Right atrium auricular region (tissue), 2 donors: ENCODE measurements at places on chromosomes 4 and X.

DNA sequence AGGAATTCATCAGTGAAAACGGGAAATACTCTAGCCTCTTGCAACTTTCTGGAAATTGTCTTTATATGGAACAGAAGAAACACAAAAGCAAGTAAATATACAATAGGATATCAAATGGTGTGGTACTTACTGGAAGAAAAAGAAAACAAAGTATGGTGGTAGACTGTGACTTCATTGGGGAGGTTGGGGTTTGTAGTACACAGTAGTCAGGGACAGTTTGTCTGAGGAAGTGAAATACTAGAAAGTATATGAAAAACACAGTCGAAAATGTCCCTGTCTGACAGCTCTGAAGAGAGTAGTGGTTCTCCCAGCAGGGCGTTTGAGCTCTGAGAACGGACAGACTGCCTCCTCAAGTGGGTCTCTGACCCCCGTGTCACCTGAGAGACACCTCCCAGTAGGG lies 390.0 kb upstream of the NWD2 start:
- H3K36me3 ChIP-seq: no peaks in the 10 kb centered on the region
- no peaks in the 10 kb centered on the region for H3K27me3 ChIP-seq
- no peak for DNase-seq
- no peak overlapping the region for H3K27ac ChIP-seq
- no peak overlapping the region for H3K4me3 ChIP-seq
- H3K4me1 ChIP-seq: no peaks in the 10 kb centered on the region

- DNase-seq: no peak
- no peak overlapping the region for H3K27ac ChIP-seq
- H3K36me3 ChIP-seq: no peaks in the 10 kb centered on the region
- H3K4me1 ChIP-seq: no peaks in the 10 kb centered on the region
- H3K27me3 ChIP-seq: no peaks in the 10 kb centered on the region
Observed at GRCh38 chr4:183326853-183327252, 4.6 kb upstream of the CLDN24 start.

DNA sequence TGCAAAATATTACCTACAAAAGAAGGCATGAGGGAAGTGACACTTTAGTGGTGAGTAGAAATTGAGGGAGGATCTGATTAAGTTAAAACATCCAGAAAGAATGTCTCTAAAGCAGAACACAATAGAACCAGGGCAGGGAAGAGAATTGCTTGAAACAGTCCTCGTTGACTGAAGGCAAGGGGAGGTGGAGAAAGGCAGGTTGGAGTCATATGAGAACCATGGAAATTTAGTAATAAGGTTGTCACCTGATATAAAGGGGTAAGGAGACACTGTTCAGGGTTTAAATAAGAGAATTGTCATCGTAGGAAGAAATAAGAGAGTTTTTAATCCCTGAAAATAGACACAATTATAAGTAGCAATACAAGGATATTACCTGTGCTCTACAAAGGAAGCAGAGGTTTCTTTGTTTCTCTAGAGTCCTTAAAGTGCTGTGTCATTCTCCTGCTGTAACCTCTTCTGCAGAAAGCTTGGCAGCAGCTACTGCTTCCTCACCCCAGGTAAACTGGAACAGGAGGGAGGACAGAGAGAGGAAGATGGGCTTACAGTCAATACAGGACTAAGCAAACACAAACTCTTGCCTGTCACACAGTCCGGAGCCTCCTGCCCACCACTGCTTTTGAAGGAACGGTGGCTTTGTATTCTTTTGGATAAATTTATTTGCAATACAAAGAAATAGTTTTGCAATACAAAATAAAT lies 258.4 kb downstream of the PPARGC1A start:
- H3K36me3 ChIP-seq: no peaks in the 10 kb centered on the region
- H3K4me1 ChIP-seq: no peaks in the 10 kb centered on the region
- no peak overlapping the region for H3K27ac ChIP-seq
- no peak for DNase-seq
- H3K4me3 ChIP-seq: no peak overlapping the region
- H3K27me3 ChIP-seq: no peaks in the 10 kb centered on the region

- no peak overlapping the region for H3K27ac ChIP-seq
- no peaks in the 10 kb centered on the region for H3K4me1 ChIP-seq
- no peaks in the 10 kb centered on the region for H3K27me3 ChIP-seq
- H3K4me3 ChIP-seq: no peak overlapping the region
- no peak for DNase-seq
Observed at GRCh38 chr4:185088899-185089298, 54.2 kb upstream of the SLC25A4 start.

- H3K36me3 ChIP-seq: no peaks in the 10 kb centered on the region
- no peak for DNase-seq
- H3K4me3 ChIP-seq: no peak overlapping the region
- no peaks in the 10 kb centered on the region for H3K27me3 ChIP-seq
- no peak overlapping the region for H3K27ac ChIP-seq
Observed at GRCh38 chr4:126890383-126890782, 742.4 kb upstream of the INTU start.

DNA sequence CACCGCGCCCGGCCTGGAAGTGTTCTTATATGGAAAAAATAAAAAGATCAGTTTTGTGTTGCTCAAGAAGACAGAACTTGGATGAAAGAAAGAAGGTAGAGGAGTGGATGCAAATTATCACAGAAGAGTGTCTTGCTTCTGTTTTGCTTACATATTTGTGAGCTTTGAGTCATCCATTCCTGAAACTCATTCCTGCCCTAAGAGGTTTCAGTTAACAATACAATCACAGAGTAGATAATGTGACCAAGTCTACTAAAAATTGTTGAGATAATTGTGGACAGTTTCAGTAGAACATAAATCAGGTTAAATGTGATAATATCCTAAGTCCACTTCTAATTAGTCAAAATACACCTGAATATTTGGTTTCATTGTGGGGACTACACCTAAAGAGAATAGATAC lies 26.4 kb upstream of the LRCH2 start:
- H3K27me3 ChIP-seq: no peaks in the 10 kb centered on the region
- no peaks in the 10 kb centered on the region for H3K36me3 ChIP-seq
- H3K4me3 ChIP-seq: no peak overlapping the region
